ENCODE measurements at places on chromosomes 1 and 21.

GRCh38 chr1:30834253-30834652 is 74.3 kb downstream of the SDC3 start:
- DNase-seq = no peak

DNA sequence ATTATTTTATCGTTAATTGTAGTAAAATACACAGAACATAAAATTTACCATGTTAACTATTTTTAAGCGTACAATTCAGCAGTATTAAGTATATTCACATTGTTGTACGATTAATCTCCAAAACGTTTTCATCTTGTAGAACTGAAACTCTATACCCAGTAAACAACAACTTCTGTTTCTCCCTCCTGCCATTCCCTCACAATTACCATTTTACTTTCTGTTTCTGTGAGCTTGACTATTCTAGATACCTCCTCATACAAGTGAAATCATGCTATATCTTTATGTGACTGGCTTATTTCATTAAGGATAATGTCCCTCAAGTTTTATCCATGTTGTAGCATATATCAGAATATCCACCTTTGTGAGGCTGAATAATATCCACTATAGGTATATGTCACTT is 156.8 kb downstream of the ST6GALNAC3 start:
- no peak for DNase-seq

DNA sequence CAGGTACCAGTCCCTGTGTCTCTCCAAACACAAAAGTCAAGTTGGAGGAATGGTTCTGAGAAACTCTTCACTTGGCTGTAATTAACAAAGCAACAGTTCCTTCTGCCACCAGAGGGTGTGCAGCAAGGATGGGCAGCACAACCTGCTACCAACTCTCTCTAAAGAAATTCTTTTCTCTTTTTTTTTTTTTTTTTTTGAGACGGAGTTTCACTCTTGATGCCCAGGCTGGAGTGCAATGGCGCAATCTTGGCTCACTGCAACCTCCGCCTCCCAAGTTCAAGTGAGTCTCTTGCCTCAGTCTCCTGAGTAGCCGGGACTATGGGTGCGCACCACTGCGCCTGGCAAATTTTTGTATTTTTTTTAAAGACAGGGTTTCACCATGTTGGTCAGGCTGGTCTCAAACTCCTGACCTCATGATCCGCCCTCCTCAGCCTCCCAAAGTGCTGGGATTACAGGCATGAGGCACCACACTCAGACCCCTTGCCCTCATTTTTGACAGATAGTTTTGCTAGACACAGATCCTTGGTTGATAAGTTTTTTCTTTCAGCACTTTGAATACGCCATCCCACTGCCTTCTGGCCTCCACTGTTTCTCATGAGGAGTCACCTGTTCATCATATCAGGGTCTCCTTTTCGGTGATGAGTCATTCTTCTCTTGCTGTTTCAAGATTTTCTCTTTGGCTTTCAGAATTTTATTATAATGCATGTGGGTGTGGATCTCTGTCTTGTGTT is 12.1 kb upstream of the DEGS1 start:
- peak; percentile 5 for DNase-seq

- DNase-seq = no peak
These were observed 268.0 kb downstream of the PTGER3 start for GRCh38 chr1:70779571-70779970.

DNA sequence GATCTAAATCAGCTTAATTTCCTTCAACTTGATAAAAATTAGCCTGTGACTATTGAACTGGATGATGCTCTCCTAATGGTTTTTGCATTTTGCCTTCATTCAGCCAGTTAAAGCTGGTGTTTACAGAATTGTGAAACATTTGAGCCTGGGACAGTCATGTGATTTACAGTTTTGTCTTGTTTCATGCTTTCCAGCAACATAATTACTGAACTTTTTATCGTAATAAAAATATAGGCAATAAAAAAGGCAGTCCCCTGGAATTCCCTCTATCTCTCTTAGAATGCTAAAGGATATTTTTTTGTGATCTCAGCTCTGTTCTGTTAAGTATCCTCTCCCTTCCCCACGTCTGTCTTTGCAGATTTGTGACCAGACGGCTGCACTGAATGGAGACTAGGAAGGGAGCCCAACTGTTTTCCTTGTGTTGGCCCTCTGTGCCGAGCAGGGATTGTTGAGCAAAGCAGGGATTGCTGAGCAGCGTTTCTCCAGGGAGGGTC is 70.3 kb upstream of the RGL1 start:
- DNase-seq = no peak

- DNase-seq = no peak
These were observed 13.2 kb upstream of the NASP start for GRCh38 chr1:45570631-45571030.

- DNase-seq = no peak
These were observed 32.6 kb downstream of the ZBED6 start for GRCh38 chr1:203828002-203828401.
